ENCODE measurements at places on chromosomes 16 and 17.

DNA sequence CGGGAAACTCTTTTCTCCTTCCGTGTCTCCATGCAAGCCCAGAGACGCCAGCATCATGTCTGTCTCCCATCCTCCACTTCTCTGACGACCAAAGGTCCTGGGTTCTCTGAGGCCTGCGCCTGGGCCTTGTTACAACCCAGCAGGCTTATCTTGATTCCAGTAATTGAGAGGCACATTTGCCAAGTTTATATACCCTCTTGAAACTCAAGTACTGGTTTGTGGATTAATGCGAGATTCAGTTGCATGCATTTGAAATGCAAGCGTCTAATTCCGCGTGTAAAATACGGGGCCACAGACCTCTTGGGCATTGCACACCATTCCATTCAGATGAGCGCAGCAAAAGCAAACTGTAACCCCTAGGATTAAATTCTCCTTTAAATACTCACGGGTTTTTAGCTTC is 28.7 kb upstream of the CRISPLD2 start:
- no peak for DNase-seq

DNA sequence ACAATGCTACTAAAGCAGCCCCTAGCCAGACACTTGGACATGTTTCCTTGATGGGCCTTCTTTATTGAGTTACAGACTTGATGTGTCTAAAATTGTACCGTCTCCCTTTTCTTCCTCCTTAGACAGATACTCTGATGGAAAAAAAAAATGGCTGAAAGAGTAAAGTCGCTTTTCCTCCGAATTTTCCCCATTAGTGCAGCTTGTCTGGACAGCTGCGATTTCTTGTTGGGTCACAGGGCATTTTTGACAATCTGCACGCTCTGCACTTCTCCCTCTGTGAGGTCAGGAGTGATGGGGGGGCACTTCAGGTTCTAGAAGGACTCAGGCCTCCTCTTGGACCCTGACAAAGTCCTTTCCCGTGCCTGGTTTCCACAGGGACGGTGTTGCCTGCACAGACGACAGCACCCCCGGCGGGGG is 968 bp upstream of the PRKAR1A start:
- no peak for DNase-seq

DNA sequence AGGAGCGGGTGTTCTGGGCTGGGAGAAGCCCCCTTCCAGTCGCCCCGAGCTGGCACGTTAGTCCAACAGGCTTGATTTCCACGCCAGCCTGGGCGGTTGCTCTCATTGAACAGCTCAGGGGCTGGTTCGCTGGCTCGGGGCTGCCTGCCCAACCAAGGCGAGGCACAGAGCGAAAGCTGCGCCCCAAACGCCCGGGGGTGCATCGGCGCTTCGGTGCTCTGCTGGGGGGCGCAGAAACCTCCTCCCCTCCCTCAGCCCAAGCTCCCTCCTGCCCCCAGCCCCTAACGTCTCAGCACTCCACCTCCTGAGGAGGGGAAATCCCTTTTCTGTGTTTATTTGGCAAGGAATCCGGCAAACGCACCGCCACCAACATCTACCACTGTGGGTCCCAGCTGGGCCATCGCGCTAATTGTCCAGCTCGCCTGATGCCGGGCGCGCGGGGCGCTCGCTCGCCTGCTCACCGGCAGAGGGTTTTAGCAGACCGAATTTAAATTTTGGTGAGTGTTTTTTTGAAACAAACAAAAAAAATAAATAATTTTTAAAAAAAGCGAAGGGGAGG is 29.5 kb upstream of the RBFOX1 start:
- peak; percentile 27 for DNase-seq

DNA sequence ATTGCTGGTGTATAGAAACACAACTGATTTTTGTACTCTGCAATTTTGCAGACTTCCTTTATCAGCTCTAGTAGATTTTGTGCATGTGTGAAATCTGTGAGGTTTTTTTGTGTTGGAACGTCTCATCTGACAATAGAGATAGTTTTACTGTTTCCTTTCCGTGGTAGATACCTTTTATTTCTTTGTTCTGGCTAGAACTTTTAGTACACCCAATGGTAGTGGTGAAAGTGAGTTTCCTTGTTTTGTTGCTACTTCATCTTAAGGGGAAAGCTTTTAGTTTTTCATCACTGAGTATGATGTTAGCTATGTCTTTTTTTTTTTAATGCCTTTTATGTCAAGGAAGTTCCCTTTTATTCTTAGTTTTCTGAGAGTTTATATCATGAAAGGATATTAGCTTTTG is 118.1 kb downstream of the OR1D5 start:
- no peak for DNase-seq

DNA sequence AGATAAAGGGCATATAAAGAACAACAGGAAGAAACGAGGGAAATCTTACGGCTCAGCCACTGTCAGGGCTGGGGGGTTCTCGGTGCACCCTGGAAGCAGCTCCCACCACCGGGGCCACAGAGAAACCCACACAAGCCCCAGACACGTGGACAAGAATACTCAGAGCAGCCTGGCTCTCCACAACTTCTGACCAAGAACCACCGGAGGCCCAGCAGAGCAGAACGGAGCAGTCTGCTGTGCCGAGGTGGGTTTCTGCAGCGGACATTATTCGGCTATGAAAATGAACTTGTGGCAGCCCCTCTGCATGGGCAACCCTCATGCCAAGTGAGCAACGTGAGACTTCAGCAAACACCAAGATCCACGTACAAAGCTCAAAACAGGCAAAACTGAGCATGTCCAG is 6.8 kb downstream of the DNASE1 start:
- DNase-seq: no peak

DNA sequence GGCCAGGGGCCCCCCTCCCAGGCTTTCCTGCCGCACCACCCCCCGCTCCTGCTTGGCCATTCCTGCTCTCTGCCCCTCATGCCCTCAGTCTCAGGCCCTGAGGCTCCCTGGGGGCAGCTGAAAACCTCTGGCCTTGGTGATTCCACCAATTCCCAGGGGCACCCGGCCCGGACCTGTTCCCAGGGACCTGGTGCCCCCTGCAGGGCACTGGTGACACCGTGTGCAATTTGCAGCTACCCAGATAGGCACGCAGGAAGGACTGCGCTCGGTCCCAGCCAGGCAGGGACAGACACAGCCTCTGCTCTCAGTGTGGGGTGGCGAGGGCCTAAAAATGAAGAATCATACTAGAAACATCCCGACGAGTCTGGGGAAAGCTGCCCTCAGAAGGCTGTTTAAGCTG is 13.4 kb downstream of the WFDC1 start:
- no peak for DNase-seq

GRCh38 chr16:1960665-1961630 is 1.6 kb downstream of the NDUFB10 start:
- no peak for DNase-seq

DNA sequence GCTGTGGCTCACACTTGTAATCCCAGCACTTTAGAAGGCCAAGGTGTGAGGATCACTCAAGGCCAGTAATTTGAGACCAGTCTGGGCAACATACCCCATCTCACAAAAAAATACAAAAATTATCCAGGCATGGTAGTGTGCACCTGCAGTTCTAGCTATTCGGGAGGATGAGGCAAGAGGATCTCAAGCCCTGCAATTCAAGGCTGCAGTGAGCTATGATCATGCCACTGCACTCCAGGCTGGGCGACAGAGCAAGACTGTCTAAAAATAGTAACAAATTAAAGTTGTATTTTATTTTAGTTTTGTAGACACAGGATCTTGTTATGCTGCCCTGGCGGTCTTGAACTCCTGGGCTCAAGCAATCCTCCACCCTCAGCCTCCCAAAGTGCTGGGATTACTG is 18.2 kb downstream of the USP31 start:
- DNase-seq: no peak

GRCh38 chr17:48241131-48241591 is 133.6 kb downstream of the SNX11 start:
- no peak for DNase-seq

GRCh38 chr17:8225813-8226535 is 15.6 kb upstream of the AURKB start:
- DNase-seq: no peak

DNA sequence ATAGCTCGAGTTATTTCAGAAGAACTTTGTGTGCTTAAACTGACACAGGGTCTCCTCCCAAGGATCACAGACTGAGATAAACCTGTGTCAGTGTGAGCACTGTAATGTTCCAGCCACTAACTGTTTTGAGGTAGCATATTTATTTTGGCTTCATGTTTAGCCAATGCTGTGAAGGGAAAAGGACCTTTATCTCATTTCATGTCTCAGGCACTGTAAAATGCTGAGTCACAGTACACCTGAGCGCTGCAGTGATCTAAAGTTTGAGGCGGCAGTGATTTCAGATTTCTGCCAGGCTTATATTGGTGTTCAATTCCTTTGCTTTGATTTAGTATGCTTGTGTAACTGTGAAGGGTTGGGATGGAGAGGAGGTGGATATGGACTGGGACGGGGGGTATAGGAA is 3.1 kb upstream of the DNAJA2 start:
- DNase-seq: no peak

DNA sequence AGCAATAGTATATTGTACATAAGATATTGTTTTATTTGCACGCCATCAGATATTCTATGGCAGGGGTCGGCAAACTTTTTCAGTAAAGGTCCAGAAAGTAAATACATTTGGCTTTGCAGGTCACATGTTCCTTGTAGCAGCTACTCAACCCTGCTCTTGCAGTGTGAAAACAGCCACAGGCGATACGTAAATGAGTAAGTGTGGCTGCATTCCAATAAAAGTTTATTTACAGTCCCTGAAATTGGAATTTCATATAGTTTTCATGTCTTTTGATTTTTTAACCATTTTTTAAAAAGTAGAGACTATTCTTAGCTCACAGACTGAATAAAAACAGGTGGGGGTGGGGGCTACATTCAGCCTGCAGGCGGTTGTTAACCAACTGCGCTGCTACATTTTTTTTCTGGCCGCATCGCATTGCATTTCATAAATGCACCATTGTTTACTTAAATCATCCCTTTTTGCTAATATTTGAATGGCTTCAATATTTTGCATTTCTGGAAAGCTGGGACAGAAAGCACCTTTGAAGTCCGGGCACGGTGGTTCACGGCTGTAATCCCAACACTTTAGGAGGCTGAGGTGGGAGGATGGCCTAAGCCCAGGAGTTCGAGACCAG is 50.5 kb upstream of the HAPSTR1 start:
- no peak for DNase-seq

GRCh38 chr17:67922503-67922902 is 73.8 kb downstream of the C17orf58 start:
- DNase-seq: no peak

Measured in frontal cortex (tissue), 4 donors.